Hair follicular keratinocyte (primary cell): ENCODE measurements at places on chromosomes 16 and 17. TPM values are rescaled to one million over a fixed set of nuclear protein-coding genes. Genes with fewer than 3 reads are reported as not detected.

RPS6KB1 gene
- total RNA-seq, result 8.1 and 9.8 TPM in 2 replicates

KIFC3 gene
- 45.6 and 57.0 TPM in 2 replicates for total RNA-seq

HBA2 gene
- not detected in 2 replicates for total RNA-seq

TUBG2 gene
- total RNA-seq, result 10.6 and 12.9 TPM in 2 replicates

CLTC gene
- 169 and 172 TPM in 2 replicates for total RNA-seq

SCARF1 gene
- 0.16 TPM in 1 of 2 replicates, not detected in the other for total RNA-seq

ABCA10 gene
- total RNA-seq, result 0.55 TPM in 1 of 2 replicates, not detected in the other

FOXL1 gene
- total RNA-seq, result 6.0 and 7.9 TPM in 2 replicates

GH1 gene
- total RNA-seq, result not detected in 2 replicates

CACNG4 gene
- total RNA-seq, result 0.08 TPM in 1 of 2 replicates, not detected in the other

AARSD1 gene
- 25.8 and 40.6 TPM in 2 replicates for total RNA-seq

OR3A3 gene
- not detected in 2 replicates for total RNA-seq

BRIP1 gene
- total RNA-seq, result 5.7 and 7.4 TPM in 2 replicates

PDILT gene
- not detected in 2 replicates for total RNA-seq

KCNJ2 gene
- total RNA-seq, result 0.08 TPM in 1 of 2 replicates, not detected in the other

MT4 gene
- total RNA-seq, result not detected in 2 replicates

KCNH4 gene
- not detected in 2 replicates for total RNA-seq

TBC1D26 gene
- total RNA-seq, result not detected in 2 replicates

TBC1D3C gene
- not detected in 2 replicates for total RNA-seq

PLA2G10 gene
- total RNA-seq, result 0.23 TPM in 1 of 2 replicates, not detected in the other

TEX14 gene
- total RNA-seq, result not detected in 2 replicates

IL34 gene
- total RNA-seq, result 0.19 TPM in 1 of 2 replicates, not detected in the other

SCGB1C2 gene
- not detected in 2 replicates for total RNA-seq

KLHL10 gene
- 1.0 TPM in 1 of 2 replicates, not detected in the other for total RNA-seq

C16orf86 gene
- total RNA-seq, result 1.9 and 2.0 TPM in 2 replicates

RAC3 gene
- total RNA-seq, result 46.6 and 47.7 TPM in 2 replicates
